ENCODE measurements at places on chromosomes 7 and 10.

GRCh38 chr7:29019387-29019786 is 61.3 kb upstream of the TRIL start:
- DNase-seq: no peak

DNA sequence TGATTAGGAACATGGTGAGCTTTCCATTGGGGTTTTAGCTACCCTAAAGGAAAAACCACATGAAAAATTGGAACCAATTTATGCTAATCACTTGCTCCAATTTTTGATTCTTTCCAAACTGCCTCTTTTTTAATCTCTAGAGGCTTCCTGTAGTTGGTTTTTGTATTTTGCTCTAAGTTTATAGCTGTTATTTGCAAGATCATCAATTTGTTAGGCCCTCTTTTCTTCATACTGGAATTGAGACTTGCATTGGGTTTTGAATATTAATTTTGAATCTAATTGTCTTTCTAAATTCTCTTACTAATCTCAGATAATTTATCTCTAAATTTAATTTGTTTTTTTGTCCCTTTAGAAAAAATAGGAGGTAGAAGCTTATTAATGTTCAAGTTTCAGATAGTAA is 713.3 kb downstream of the REEP3 start:
- DNase-seq: no peak

DNA sequence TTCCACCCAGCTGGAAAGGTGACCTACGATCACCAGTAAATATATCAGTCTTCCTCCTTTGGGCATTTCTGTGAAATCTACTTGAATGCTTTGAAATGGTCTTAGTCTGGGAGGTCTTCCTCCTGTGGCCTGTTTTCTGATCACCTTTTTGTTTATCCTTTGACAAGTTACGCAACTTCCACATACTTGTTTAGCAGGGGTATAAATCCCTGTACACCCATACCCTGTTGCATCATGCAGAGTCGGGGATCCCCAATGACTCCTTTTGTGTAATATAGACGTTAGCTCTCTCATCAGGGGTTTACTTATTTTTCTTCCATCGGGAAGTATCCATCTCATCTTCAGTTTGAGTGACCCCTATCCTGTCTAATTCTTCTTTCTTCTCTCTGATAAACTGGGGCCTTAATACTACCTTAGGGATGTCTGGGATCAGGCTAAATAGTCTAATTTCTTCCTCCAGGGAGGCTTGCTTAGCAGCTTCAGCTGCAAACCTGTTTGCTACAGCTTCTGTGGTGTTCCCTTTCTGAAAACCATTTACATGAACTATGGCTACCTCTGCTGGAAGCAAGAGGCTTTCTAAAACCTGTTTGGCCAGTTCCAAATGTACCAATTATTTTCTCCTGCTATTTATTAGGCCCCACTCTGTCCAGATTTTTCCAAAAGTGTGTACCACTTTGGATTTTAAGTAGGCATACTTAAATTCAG is 25.8 kb downstream of the MAPK8 start:
- DNase-seq: peak; percentile 22

DNA sequence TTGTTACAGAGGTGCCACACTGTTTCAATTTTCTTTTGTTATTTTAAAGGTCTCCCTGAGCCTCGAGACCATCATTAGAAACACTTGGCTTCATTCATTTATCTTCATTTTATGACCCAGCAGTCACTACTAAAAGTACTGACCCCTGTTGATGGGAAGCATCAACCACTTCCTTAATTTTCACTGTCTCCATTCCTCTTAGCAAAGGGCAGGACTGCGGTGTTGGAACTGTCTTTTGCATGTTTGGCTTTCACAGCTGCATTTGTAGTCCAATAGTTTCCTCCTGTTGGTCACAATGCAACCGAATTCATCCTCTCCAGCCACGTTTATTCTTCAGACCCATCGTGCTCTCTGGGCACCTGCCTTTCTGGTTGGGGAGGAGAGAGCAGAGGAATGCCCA is 46.7 kb upstream of the PDZD8 start:
- DNase-seq: no peak

GRCh38 chr7:21146642-21147423 is 281.1 kb upstream of the SP4 start:
- no peak for DNase-seq

- DNase-seq: no peak
Measured at GRCh38 chr7:24406789-24407299, 122.9 kb downstream of the NPY start.

DNA sequence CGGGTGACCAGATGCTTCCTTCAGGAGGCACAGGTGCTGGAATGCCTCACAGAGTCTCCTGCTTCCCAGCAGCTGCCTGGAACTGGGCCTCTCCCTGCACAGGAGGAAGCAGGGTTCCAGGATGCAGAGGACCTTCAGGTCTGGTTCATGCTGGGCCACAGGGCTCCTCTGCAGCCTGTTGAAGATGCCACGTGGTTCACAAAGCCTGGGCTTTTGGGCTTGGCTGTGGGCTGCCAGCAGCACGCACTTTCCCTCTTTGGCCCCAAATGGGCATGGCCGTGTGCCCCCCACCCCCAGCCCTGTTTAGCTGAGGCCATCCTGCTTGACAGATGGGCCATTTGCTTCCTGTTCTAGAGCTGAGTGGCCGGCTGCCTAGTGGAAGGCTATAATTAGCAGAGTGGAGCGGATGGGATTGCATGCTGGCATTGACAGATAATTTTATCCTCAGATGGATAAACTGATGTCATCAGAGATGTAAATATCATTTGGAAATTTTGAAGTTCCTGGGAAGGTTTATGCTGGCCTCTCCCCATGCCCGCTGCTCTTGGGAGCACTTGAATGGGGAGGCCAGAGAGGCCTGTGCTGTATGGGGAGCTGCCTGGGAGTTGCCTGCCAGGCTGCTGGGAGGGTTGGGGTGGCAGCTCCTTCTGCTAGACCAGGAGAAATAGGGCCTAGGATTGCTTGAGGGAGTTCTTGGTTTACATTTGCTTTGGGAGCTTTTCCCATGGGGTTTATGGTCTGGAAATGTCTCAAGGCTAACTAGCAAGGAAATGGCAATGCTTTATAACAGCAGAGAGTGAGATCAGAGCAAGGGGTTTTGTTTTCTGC is 28.2 kb downstream of the TSPAN15 start:
- no peak for DNase-seq

- DNase-seq: no peak
Measured at GRCh38 chr10:112826018-112826697, 123.9 kb upstream of the TCF7L2 start.

DNA sequence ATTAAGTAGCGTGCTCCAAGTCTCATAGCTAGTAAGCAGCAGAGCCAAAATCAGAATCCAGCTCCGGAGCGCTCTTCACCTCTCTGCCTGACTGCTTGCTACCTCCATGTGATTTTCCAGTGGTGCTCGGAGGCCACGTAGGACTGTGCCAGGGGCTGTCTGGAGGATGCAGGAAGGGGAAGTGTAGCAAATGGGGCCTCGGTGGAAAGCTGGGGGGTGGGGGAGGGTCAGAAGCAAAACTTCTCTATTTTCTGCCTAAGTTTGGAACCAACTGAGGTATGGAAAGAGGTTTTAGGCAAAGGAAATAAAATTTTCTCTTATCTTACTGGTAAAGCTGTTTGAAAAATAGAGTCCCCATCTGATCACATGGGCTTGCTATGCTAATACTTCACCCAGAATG is 108.7 kb downstream of the TBXAS1 start:
- peak; percentile 56 for DNase-seq

DNA sequence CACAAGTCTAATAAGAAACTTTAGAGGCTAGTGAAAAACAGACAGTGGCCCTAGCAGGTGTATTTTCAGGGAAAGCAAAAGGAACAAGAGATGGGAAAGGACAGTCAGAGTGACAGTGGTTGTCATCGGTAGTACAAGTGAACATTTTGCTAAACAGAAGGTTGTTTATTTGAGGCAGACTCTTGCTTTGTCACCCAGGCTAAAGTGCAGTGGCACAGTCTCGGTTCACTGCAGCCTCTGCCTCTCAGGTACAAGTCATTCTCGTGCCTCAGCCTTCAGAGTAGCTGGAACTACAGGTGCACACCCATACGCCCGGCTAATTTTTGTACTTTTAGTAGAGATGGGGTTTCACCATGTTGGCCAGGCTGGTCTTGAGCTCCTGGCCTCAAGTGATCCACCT is 195.8 kb downstream of the RELN start:
- no peak for DNase-seq

DNA sequence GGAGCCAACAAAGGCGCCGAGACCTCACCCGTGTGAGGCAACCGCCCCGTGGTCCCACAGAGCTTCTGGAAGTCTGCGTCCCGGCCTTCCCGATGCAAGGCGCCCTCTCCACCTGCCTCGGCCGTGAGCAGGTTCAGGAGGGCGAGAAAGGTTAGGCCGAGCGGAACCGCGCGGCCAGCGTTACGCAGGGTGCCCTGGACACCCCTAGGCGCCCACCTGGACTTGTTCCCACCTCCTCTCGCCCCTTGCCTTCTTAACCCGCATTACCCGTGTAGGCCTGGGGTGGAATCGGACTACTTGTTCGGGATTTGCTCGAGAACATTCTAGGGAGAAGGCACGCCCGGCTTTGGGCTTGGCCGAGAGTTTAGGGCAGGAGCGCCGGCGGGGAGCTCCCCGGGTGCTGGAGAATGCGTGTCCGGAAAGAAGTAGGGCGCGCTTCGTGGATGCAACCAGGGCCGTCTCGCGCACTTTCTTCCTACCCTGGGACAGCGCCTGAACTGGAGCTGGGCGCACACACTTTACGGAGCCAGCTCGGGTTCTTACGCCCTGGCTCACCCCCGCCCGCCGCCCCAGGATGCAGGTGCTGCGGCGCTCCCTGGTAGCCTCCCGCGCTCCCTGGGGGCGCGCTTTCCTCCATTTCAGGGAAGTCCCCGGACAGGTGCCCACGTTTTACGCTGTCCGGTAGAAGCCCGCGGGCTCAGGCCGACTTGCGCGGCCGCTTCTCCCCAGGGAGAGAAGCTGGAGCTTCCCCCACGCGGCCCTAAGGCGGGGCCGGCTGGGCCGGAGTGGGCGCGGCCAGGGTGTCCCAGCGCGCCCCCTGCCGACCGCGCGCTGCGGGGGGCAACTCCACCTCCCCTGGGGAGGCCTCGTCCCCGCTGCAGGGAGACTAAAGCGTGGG is 74.5 kb downstream of the INSIG1 start:
- peak; percentile 60 for DNase-seq

DNA sequence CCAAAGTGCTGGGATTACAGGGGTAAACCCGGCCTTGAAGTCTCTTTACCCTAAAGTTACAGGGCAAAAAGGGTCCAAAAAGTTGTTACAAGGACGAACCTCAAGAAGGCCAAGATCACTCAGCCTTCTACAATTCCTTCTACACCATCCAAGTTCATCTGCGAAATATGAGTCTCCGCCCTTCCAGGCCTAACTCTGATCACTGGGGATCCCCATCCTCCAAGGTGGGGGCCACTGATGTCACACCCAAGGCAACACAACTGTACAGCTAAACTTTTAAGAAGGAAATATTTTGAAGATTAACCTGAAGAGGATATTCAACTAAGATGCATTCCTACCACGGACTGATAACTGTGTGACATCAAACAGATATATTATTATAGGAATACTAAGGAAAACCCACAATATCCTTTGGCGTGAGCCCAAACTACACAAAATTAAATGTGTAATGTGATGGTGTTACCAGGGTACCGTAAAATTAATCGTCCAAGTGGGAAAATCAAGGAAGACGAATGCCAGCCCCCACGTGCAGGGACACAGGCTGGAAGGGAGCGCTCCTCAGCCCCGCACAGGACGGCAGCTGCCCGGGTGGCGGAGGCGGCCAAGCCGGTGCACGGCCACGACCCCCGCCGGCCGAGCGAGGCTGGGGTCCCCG is 1.0 kb downstream of the PAXIP1 start:
- DNase-seq: no peak

DNA sequence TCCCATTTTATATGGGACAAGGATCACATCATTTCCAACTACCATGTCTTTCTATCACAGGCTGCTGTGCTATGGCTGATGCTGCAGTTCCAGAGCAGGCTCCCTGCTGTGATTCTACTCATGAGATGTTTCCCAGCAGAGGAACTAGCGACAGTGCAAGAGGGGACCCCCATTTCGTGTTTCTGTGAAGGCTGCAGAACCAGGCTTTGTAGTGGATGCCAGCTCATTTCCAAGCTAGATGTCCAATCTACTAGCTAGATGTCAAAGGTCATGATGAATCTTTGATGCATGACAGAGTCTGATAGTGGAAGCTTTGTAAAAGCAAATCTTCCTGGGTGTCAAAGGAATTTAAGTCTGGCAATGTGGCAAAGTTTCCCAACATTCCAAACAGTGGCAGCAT is 21.2 kb upstream of the MYO3A start:
- DNase-seq: no peak

- DNase-seq: no peak
Measured at GRCh38 chr7:130231792-130232191, 24.1 kb downstream of the SSMEM1 start.

DNA sequence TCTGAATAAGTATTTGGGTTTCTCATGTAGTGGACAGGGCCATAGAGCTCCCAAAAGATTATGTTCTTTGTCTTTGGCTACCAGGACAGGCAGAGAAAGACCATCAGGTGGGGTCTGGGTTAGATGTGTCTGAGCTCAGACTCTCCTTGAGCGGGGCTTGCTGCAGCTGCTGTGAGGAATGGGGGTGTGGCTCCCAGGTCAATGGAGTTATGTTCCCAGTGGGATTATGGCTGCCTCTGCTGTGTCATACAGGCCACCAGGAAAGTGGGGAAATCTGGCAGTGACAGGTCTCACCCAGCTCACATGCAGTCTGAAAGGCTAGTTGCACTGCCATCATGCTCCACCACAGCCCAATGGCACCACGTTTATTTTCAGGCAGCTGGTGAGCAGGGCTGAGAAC is 97.0 kb upstream of the FERD3L start:
- no peak for DNase-seq

DNA sequence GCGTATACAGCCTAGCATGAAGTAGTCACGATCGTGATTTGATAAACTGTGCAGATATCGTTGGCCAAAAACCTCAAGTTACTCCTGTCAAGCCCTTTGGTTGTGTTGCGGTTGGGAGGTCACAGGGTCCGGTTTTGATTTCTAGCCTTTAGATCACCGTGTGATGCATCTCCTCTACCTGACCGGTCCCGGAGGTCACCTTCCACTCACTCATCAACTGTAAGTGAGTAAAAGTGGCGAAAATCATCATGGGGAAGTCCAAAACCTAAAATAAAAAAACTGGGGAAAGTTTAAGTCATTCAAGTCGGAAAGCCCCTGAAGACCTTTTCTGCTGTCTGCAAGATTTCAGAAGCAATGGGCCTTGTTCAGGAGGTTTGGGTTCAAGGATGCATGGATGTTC is 62.8 kb downstream of the ADARB2 start:
- DNase-seq: no peak

GRCh38 chr7:142711746-142712616 is 37.3 kb upstream of the PRSS1 start:
- DNase-seq: peak; percentile 25

GRCh38 chr7:39811161-39811614 is 138.9 kb upstream of the CDK13 start:
- DNase-seq: no peak
